Aorta (tissue), 5 donors: ENCODE measurements at places on chromosomes 6 and 20. TPM values are rescaled to one million over a fixed set of nuclear protein-coding genes. Genes with fewer than 3 reads are reported as not detected.

The OR2H1 gene
- total RNA-seq: not detected

GRCh38 chr6:16257999-16258708 lies 19.8 kb downstream of the GMPR start:
- no peak for DNase-seq

The WFDC12 gene
- not detected for total RNA-seq

GRCh38 chr6:73969971-73970970 lies 274.3 kb downstream of the CD109 start:
- DNase-seq: no peak

- no peak for DNase-seq
Observed at GRCh38 chr20:38867062-38867359, 59.2 kb upstream of the FAM83D start.

- DNase-seq: no peak
Observed at GRCh38 chr6:160973311-160974250, 18.0 kb upstream of the MAP3K4 start.

The MYCT1 gene
- 11.9 TPM for total RNA-seq

GRCh38 chr20:60147004-60147403 lies 188.8 kb downstream of the CDH26 start:
- no peak for DNase-seq

- DNase-seq: no peak
Observed at GRCh38 chr6:108127056-108127455, 38.8 kb upstream of the NR2E1 start.

GRCh38 chr6:149147938-149148718 lies 169.4 kb upstream of the TAB2 start:
- DNase-seq: no peak

GRCh38 chr20:20480126-20480525 lies 112.2 kb downstream of the INSM1 start:
- no peak for DNase-seq

The RGS17 gene
- 3.2 TPM for total RNA-seq

DNA sequence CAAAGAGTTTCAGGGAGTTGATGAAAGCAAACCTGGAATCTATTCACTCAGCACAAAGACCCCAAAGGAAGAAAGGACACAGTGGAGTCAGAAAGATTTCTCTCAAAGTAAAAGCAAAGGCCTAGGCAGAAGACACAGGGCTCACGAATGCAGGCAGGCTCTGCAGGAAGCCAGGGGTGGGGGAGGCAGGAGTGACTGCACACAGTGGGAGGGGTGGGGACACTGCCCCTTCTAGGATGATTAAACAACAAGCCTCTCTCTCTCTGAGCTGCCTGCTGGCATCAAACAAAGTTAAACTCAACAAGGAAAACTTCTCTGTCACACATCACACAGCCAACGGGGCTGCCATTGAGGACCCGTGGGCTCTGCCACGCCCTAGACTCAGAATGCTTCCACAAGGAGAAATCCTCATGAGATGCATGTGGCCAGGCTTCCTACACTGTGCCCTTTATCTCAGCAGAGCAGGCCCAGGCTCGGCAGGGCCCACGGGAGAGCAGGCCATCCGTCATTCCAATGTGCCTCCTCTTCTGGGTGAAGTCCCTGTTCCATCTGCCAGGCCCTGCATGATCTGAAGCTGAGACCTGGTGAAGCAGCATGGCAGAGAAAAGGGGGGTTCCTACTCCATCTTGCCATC lies 70.1 kb downstream of the RAMACL start:
- DNase-seq: no peak

GRCh38 chr20:21435576-21435975 lies 38.2 kb upstream of the NKX2-4 start:
- DNase-seq: no peak

The RSPO3 gene
- 5.2 TPM for total RNA-seq

DNA sequence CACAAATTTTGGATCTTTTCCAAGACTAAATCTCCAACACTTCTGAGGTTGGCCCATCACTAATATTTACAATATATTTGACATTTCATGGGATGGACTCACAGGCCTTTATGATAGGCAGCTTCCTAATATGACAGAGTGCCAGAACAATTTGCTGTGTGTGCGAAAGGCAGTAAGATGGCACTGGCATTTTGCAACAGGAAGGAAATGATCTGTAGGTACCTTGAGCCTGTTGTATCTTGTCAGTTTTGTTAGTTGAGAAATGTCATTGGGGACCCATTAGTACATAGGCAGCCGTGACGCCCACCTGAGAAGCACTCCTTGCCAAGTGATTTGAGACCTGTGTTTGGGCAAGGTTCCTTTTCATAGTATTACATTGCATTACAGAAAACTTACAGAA lies 153.4 kb upstream of the HEY2 start:
- no peak for DNase-seq

The PROCR gene
- 75.9 TPM for total RNA-seq

The PI3 gene
- 0.96 TPM for total RNA-seq

- no peak for DNase-seq
Observed at GRCh38 chr6:134289204-134289575, 28.7 kb downstream of the SGK1 start.

DNA sequence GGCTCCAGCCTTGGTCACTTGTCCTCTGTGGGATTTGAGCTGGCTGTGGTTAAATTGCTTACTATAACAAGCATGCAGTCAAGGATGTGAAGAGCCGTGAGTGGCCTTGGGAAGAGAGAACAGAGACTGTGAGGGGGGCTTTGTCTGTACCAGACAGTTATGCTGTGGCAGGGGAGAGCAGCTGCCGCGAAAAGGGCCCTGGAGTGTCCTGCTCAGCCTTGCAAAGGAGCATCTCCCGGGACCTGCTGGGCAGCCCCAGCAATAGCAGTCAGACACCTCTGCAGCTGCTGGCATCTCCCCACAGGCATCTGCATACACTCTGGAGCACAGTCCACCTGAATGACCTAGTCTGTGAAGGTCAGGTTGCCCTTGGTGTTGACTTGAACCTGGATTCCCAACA lies 6.3 kb downstream of the EBF4 start:
- no peak for DNase-seq

DNA sequence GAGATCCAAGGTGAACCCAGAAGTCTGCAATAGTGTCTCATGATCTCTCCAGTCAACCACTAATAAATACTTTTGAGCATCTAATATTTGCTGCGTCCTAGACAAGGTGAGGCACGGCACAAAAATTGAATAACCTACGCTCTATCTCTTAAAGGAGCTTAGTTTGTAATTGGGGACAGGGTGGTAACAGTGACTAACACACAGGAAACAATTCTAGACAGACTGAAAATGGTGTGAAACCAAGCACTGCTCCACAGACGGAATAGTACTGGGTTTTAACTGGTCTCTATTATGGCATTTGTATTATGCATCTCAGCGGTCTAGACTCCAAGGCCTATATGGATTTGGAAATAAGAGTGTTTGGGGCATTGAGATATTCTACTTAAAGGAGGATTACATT lies 120.1 kb downstream of the CLIC5 start:
- no peak for DNase-seq

- no peak for DNase-seq
Observed at GRCh38 chr6:36104836-36105235, 25.5 kb upstream of the MAPK13 start.

DNA sequence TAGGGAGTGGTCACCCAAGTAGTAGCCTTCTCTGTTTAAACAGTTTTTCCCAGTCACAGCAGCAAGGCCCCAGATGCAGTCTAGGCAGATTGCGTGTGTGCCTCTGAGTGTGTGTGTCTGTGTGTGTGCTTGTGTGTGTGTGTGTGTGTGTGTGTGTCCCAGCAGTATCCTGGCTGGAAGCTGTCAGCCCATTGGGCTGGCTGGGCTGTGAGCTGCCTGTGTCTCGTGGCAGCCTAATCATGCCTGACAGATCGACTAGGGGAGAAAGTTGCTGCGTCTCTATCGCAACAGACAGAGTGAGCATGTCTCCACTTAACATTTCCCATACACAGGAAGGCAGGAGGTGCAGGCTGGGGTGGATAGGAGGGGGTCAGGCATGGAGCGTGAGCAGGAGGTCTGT lies 42.9 kb upstream of the LRFN2 start:
- no peak for DNase-seq

- no peak for DNase-seq
Observed at GRCh38 chr20:61963885-61964674, 101.6 kb downstream of the TAF4 start.

DNA sequence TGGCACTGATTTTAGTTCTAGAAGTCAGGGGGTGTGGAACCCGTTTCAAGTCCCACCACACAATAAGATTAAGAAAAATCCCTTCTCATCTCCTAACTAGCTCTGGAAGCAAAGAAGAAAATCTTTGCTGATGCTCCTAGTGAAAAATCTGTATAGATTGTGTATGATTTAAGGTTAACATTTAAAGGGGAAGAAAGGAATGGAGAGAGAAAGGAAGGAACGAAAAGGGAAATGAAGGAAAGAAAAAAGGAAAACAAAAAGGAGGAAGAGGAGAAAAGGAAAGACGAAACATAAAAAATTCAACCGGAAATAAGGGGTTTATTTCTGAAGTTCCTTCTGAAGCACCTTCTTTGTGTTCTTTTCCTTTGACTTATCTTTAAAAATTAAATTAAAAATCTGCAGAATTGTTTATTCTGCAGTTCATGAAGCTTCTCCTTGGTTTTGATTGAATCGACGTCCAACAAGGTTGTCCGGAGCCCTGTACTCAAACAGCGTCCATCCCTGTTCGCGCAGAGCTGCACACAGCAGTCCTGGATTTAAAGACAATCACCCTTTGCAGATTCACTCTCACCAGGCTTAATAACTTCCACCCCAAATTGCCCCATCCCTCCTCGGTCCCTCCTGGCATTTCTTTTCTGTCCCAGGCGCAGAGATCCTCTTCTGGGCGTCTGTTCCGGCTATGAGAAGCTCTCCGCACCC lies 1.6 kb upstream of the TFAP2B start:
- DNase-seq: no peak

The RIMS4 gene
- 2.8 TPM for total RNA-seq

The AKAP12 gene
- 101 TPM for total RNA-seq

- no peak for DNase-seq
Observed at GRCh38 chr20:57693002-57693582, 16.7 kb downstream of the PMEPA1 start.

DNA sequence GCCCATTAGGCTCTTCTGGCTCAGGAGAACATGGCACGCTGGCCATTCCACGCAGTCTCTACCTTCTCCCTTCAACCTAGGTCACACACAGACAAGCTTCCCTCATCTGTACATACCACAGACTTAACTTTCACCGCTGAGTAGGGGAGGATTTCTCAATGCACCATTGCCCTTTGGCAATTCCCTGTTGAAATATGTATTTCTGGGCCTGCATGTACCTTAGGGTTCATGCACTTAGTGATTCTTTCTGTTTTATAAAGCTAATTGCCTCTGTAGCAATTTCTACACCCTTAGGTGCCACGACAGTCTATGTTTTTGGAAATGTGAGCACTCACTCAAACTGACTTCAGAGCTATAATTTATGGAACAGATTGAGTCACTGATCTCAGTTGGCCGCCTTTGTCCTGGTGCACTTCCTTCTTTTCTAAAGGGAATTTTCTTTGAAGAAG lies 253.8 kb upstream of the PRDM1 start:
- no peak for DNase-seq

DNA sequence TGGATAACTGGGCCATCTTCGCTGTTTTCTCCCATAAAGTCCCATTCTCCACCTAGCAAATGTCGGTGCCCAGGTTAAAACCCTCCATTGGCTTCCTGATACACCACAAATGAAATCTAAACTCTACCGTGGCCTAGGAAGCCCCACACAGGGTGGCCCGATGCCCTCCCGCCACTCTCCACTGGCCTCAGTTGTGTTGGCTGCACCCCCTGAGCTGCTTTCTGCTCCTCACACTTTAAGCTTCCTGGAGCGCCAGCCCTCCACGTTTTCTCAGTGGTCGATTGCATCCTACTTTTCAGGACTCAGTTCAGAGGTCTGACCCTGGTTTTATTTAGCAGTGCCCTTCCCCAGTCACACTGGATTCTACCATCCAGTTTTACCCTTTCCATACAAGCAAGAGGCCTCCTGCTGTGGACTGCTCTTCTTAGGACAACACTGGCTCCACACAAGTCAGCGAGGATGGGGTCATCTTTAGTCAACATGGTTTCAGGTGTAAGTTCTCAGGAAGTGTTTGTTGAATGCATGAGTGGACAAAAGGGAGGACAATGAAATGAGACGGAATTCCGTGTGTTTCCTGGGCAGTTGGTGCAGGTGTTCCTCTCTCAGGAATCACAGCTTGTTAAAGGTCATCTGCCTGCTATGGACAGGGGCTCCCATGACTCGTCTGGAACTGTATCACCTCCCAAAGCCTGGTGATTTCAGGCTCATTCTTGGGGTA lies 124.1 kb downstream of the SULF2 start:
- DNase-seq: no peak

The CYP39A1 gene
- 2.0 TPM for total RNA-seq

- no peak for DNase-seq
Observed at GRCh38 chr6:20808924-20809323, 274.7 kb downstream of the CDKAL1 start.

The NKAIN4 gene
- not detected for total RNA-seq

- DNase-seq: no peak
Observed at GRCh38 chr6:88532241-88532860, 366.2 kb upstream of the CNR1 start.

DNA sequence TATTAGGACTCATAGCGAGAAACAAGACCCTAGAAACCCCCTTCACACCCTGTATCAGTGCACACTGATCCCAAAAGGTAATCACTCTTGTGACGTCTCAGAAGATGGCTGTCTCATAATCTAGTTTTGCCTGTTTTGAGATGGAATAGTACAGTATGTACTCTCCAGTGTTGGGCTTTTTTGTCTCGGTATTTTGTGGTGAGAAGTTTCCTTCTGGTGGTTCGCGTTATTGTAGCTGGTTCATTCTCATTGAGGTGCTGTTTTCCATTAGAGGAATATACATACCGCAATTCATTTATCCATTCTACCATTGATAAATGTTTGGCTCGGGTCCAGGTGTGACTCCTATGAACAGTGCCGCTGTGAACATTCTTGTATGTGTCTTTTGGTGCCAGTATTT lies 27.9 kb upstream of the MAP3K4 start:
- DNase-seq: no peak

GRCh38 chr6:25660512-25660911 lies 8.5 kb downstream of the SCGN start:
- DNase-seq: no peak

- no peak for DNase-seq
Observed at GRCh38 chr6:106976270-106976669, 1.7 kb upstream of the CD24 start.

The FERMT1 gene
- 1.5 TPM for total RNA-seq

DNA sequence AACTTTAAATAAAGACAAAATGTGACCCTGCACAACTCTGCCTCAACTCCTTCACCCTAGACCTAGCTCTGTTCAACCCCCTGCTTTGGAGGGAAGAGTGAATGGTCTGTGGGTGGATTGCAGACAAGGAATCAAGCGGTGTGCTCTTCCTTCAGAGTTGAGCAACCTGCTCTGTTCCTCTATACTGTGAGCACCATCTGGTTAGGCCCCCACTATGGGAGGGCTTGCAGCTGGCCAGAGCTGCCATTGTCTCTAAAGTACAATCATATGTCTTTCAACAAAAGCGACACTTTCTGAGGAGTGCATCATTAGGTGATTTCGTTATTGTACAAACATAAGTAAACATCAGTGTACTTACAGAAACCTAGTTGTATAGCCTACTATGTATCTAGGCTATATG lies 406.1 kb upstream of the MARCKS start:
- DNase-seq: no peak

GRCh38 chr6:154606457-154606856 lies 96.0 kb upstream of the CNKSR3 start:
- DNase-seq: no peak

The CST4 gene
- total RNA-seq: not detected

The ADGB gene
- not detected for total RNA-seq
